ENCODE measurements at places on chromosomes 4 and X. TPM values are rescaled to one million over a fixed set of nuclear protein-coding genes. Genes with fewer than 3 reads are reported as not detected.

Gene ZNF827
- 3.7 TPM for total RNA-seq

Gene STBD1
- 6.4 TPM for total RNA-seq

Gene TENT5D
- total RNA-seq, result not detected

Gene FRMPD3
- total RNA-seq, result 0.17 TPM

Gene PCDH11X
- not detected for total RNA-seq

Gene ARMCX1
- 0.31 TPM for total RNA-seq

Gene PABPC1L2A
- not detected for total RNA-seq

Gene LPAR4
- total RNA-seq, result not detected

Gene GRIA3
- not detected for total RNA-seq

Gene TRAM1L1
- 0.65 TPM for total RNA-seq

Gene BEX1
- total RNA-seq, result not detected

Gene NKX3-2
- total RNA-seq, result 0.17 TPM

Gene KDM6A
- 14.2 TPM for total RNA-seq

Gene L1CAM
- 26.8 TPM for total RNA-seq

Gene CXCL8
- total RNA-seq, result 10.2 TPM

Gene CT55
- total RNA-seq, result not detected

Gene SYN1
- total RNA-seq, result 0.33 TPM

Gene CFAP99
- total RNA-seq, result not detected

Gene INTS12
- 19.0 TPM for total RNA-seq

Gene ZXDA
- 1.6 TPM for total RNA-seq

Gene TCEAL7
- not detected for total RNA-seq

Gene AMTN
- total RNA-seq, result 0.09 TPM

Gene SPATA4
- total RNA-seq, result 0.20 TPM

Gene TCEAL6
- total RNA-seq, result not detected

Gene GPR119
- not detected for total RNA-seq

Gene FAM47E
- 0.08 TPM for total RNA-seq

Gene TTC29
- total RNA-seq, result not detected

Gene TRIM60
- not detected for total RNA-seq

Gene PLXNB3
- total RNA-seq, result 3.7 TPM

Gene F11
- total RNA-seq, result not detected

Gene PCDH19
- 0.05 TPM for total RNA-seq

Gene AMBN
- total RNA-seq, result not detected

Gene F9
- not detected for total RNA-seq

Gene KLHL13
- total RNA-seq, result 0.39 TPM

Gene FAAH2
- total RNA-seq, result not detected

Gene TMA16
- 24.7 TPM for total RNA-seq

Gene MND1
- 12.3 TPM for total RNA-seq

Gene IQCM
- not detected for total RNA-seq

Gene AKAP4
- total RNA-seq, result not detected

Gene FGF13
- total RNA-seq, result not detected

Gene ENPEP
- total RNA-seq, result 0.12 TPM
